HCT116 (cell line): ENCODE measurements at places on chromosomes 2 and 18. TPM values are rescaled to one million over a fixed set of nuclear protein-coding genes. Genes with fewer than 3 reads are reported as not detected.
A peak's percentile ranks its signal among the peaks of the same experiment; 100 is the strongest.

- no peak for DNase-seq
- H3K27me3 ChIP-seq, result no peaks in the 10 kb centered on the region
- H3K4me1 ChIP-seq, result no peaks in the 10 kb centered on the region; the same call in 1 of the 2 replicates
- no peak overlapping the region for H3K27ac ChIP-seq
- no peaks in the 10 kb centered on the region for H3K36me3 ChIP-seq
- H3K4me3 ChIP-seq, result no peak overlapping the region
Observed at GRCh38 chr2:239920693-239921365, 104.3 kb downstream of the NDUFA10 start.

GRCh38 chr2:88258208-88258607 is 88.1 kb downstream of the THNSL2 start:
- no peak for DNase-seq
- no peak overlapping the region for H3K27ac ChIP-seq
- no peak overlapping the region for H3K4me3 ChIP-seq

The B4GALT6 gene
- total RNA-seq, result 16.1 TPM

DNA sequence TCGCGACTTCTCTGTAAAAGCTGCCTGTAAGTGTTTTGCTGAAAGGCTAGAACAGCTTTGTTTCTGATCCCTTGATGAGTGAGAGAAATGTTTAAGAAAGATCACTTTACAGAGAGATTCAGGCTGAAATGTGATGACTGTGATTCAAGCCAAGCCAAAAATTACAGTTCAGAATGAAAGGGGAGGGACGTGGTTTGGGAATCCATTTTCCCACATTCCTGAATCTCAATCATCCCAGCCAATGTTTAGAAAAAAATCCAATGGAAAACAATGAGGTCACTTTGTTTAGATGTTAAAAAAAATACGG is 416.7 kb downstream of the ARHGAP15 start:
- no peak for DNase-seq
- no peak overlapping the region for H3K27ac ChIP-seq
- H3K27me3 ChIP-seq, result no peaks in the 10 kb centered on the region
- H3K4me3 ChIP-seq, result no peak overlapping the region
- no peaks in the 10 kb centered on the region for H3K4me1 ChIP-seq

The CD207 gene
- not detected for total RNA-seq

- H3K27ac ChIP-seq, result peak overlapping the region; percentile 3; the same call in 1 of the 2 replicates
- H3K4me3 ChIP-seq, result no peak overlapping the region
- peak; percentile 89 for DNase-seq
- peaks cover 63% of the 10 kb centered on the region for H3K4me1 ChIP-seq
Observed at GRCh38 chr18:9025091-9025838, 77.2 kb upstream of the NDUFV2 start.

The ANKRD30B gene
- total RNA-seq, result not detected

DNA sequence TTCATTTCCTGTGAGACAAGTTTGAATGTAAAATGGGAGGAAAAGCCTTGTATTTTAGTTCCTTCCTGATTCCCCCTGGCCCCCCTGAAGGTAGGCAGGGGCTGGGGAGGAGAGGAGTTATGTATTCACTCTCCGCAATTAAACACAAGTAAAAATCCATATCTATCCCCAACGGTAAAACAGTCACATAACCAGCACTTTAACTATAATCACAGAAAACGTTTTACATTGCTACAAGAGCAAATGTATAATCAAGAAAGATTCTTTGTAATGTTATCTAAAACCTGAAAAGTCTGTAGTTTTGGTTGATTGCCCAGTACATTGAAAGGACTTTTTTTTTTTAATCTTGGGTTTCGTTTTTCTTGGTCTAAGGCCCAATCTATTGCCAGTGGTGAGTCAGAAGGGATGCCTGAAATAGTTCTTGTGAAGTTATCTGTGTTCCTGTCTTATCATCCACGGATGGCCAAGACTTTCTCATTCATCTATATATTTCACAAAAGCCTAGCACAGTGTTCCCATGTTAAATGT is 34.5 kb upstream of the CCNYL1 start:
- no peak for DNase-seq
- no peaks in the 10 kb centered on the region for H3K27me3 ChIP-seq
- no peak overlapping the region for H3K4me3 ChIP-seq
- no peak overlapping the region for H3K27ac ChIP-seq

DNA sequence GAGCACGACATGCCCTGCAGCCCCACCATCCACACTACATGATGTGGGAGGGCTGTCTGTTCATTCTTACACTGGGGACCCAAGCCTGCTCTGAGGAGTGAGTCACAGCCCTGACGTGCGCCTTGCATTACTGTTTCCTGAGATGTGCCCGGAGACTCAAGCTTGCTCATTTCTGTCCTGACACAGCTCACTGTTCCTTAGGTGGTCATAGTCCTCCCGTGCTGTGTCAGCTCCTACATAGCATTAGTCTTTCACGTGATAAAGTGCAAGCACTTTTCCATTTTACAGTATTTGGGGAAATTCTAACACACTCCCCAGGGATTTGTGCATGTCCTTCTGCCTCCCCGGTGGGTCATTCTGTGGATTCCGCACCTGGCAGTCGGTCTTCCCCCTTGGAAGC is 46.2 kb upstream of the TRIM43B start:
- H3K4me3 ChIP-seq, result no peak overlapping the region
- no peak overlapping the region for H3K27ac ChIP-seq
- H3K27me3 ChIP-seq, result no peaks in the 10 kb centered on the region

The TRPM8 gene
- total RNA-seq, result 0.39 TPM

The ALLC gene
- total RNA-seq, result not detected

The CCDC178 gene
- total RNA-seq, result not detected

The TFCP2L1 gene
- 8.4 TPM for total RNA-seq

GRCh38 chr2:144582651-144583380 is 62.9 kb upstream of the ZEB2 start:
- no peaks in the 10 kb centered on the region for H3K27me3 ChIP-seq
- DNase-seq, result no peak
- no peaks in the 10 kb centered on the region for H3K4me1 ChIP-seq
- no peaks in the 10 kb centered on the region for H3K36me3 ChIP-seq

DNA sequence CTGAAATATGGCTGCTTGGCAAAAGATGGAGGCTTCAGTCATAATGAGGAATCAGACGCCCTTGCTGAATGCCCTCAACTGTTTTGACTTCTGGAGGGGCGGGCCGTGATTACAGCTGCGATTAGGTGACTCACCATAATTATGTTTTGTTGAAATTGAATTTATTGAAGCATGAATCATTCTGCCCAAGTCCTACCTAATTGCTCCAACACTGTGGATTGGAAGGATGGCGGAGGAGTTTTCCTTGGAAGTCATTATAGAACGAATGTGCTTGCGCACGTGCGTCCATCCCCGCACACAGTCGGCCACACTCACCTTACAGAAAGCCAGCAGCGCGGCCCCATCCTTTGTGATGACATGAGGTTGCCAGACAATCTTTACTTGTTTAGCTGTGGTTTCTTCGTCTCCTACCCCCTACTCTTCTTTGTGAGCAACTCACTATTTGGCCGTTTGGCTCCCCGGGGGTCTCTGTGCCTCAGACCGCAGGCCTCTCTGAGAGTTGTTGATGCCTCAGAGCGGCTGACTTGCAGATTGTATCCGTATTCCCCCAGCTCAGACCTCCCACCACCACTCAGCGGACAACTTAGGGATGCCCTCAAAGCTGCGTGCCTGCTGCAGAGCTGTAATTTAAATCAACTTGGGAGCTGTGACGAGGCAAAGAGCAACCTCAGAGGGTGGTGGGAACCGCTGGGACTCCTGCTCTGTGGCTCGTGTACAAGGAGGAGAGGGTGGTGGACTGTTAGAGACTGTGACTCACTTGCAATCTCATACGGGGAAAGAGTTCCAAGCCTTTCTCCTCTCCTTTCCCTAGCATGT is 513.4 kb downstream of the TNS1 start:
- H3K36me3 ChIP-seq, result no peaks in the 10 kb centered on the region
- no peaks in the 10 kb centered on the region for H3K4me1 ChIP-seq
- no peak overlapping the region for H3K27ac ChIP-seq
- DNase-seq, result no peak
- H3K4me3 ChIP-seq, result no peak overlapping the region

- no peaks in the 10 kb centered on the region for H3K27me3 ChIP-seq
- no peak overlapping the region for H3K27ac ChIP-seq
- H3K4me1 ChIP-seq, result no peaks in the 10 kb centered on the region
- peak; percentile 4 for DNase-seq
- H3K36me3 ChIP-seq, result no peaks in the 10 kb centered on the region
Observed at GRCh38 chr2:86249579-86250391, 50.5 kb downstream of the MRPL35 start.

GRCh38 chr2:83516503-83516902 is 942.6 kb downstream of the SUCLG1 start:
- H3K36me3 ChIP-seq, result no peaks in the 10 kb centered on the region
- no peak for DNase-seq
- no peaks in the 10 kb centered on the region for H3K27me3 ChIP-seq
- no peak overlapping the region for H3K27ac ChIP-seq
- no peaks in the 10 kb centered on the region for H3K4me1 ChIP-seq

The BABAM2 gene
- total RNA-seq, result 23.8 TPM

GRCh38 chr2:106028192-106028591 is 165.9 kb downstream of the UXS1 start:
- H3K27ac ChIP-seq, result no peak overlapping the region
- H3K4me3 ChIP-seq, result no peak overlapping the region
- 0 out of 2 replicates have a peak, but pooled peaks cover 4% of the 10 kb centered on the region for H3K4me1 ChIP-seq
- H3K27me3 ChIP-seq, result no peaks in the 10 kb centered on the region

The GAL3ST2 gene
- total RNA-seq, result 0.44 TPM

GRCh38 chr2:189841019-189841418 is 56.8 kb downstream of the PMS1 start:
- no peaks in the 10 kb centered on the region for H3K27me3 ChIP-seq
- H3K4me3 ChIP-seq, result no peak overlapping the region
- no peaks in the 10 kb centered on the region; the same call in 1 of the 2 replicates for H3K36me3 ChIP-seq
- peaks cover 26% of the 10 kb centered on the region; the same call in 1 of the 2 replicates for H3K4me1 ChIP-seq
- no peak overlapping the region for H3K27ac ChIP-seq
- DNase-seq, result no peak

GRCh38 chr2:170052151-170052550 is 125.8 kb upstream of the MYO3B start:
- no peaks in the 10 kb centered on the region for H3K36me3 ChIP-seq
- no peak overlapping the region for H3K4me3 ChIP-seq
- no peaks in the 10 kb centered on the region for H3K27me3 ChIP-seq
- no peak overlapping the region for H3K27ac ChIP-seq
- DNase-seq, result no peak
- H3K4me1 ChIP-seq, result no peaks in the 10 kb centered on the region

GRCh38 chr2:203706403-203706802 is at the start of gene CD28:
CD28 (plus strand) TSS chr2:203706639; CDS start chr2:203706697, 58 bp downstream.
- H3K27ac ChIP-seq, result no peak within 1 kb of the TSS
- no peak for DNase-seq
- H3K27me3 ChIP-seq, result no peaks in the 10 kb centered on the region
- H3K36me3 ChIP-seq, result no peaks in the 10 kb centered on the region
- no peaks in the 10 kb centered on the region for H3K4me1 ChIP-seq

The SCYGR7 gene
- total RNA-seq, result not detected
